ENCODE measurements at places on chromosomes 16 and 17.
A peak's percentile ranks its signal among the peaks of the same experiment; 100 is the strongest.

DNA sequence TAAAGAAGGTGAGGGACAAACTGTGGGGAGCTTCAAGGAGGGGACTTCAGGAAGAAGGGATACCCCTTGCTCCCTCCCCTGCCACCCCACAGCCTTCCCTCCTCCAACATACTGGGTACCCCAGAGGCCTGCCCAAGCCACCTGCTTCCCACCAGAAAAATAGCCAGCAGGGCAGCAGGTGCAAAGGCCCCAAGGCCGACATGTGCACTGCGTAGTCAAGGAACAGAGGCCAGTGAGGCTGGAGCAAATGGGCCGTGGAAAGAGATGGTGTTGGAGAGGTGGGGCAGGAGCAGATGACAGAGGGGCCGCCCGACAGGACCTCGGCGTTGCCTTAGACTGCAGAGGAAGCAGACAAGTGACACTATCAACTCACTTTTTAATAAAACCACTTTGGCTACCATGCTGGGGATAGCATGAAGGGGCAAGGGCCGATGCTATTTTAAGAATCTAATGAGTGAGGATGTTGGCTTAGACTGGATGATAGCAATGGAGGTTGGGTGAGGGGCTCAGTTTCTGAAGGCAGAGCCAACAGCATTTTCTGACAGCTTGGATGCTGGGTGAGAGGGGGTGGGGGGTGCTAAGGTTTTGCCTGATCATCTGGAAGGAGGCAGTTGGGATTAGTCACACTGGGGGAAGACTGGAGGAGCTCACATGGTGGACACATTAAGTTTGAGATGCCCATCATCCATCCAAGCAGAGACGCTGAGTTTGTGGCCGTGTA is 72.8 kb upstream of the TOB1 start:
- no peak for DNase-seq

GRCh38 chr16:58503863-58504688 is 4.1 kb downstream of the NDRG4 start:
- no peak for DNase-seq

- DNase-seq = no peak
These were observed 222.7 kb downstream of the C16orf95 start for GRCh38 chr16:87094556-87094865.

DNA sequence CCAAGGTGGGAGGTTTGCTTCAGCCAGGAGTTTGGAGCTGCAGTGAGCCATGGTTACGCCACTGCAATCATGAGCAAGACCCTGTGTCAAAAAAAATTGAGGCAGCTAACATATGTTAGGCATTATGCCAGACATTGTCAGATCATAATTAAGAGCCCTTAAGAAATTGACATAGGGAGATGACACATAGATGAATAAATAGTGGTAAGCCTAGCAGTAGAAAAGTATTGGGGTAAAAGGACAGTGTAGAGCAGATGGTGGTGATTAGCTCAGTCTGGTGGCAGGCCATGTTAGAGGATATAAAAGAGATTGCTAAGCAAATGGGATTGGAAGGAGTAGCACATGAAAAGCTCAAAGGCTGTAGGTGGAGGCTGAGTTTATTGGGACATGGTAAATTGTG is 22.6 kb downstream of the SRCAP start:
- no peak for DNase-seq

DNA sequence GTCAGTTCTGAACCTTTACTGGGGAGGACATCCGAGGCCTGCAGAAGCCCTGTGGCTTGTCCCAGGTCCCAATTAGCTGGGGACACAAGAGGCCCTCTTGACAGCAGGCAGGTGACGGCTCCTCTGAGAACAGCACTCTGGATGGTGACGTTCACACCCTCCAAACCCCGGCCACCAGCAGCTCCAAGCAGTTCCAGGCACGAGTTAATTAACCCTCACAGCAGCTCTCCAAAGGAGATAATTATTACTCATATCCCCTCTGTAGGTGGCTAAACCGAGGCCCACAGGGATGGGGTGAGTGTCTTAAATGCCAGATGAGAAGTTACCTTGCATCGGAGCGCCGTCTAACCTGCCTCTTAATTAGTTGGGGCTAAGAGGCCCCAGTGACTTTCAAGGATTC is 168.9 kb upstream of the CIBAR2 start:
- DNase-seq = no peak

DNA sequence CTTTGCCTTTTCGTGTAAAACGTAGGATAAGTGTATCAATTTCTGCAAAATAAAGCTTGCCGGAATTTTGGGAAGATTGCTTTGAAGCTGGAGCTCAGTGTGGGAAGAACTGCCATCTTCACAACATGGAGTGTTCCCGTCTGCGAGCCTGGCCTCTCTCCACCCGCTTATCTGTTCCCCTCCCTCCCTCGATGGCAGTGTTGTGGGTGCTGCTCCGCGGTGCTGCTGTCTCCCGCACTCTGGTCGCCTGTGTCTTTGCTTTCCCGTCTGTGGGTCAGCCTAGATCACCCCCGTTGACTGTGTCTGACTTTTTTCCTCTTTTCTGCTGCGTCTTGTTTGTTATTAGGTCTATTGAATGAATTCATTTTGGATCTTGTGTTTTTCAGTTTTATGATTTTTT is 17.0 kb downstream of the ACSF3 start:
- DNase-seq = no peak

GRCh38 chr16:85662976-85663830 is 25.6 kb downstream of the GINS2 start:
- no peak for DNase-seq

DNA sequence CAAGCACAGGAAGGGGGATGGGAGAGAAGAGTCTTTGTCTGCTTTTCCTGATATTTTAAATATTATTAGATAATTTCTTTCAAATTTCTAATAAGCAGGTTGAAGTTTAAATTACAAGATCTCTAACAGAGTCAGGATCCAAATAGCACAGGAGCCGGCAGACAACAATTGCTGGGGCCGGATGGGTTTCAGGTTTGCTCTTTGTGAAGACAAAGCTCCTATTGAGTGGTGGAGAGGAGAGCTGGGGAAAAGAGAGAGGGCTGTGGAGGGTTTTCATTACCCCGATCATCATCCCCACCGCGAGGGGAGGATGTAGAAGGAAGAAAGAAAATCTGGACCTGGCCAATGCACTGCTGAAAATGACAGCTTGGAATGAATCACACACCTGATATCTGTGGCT is 197.3 kb downstream of the SOX9 start:
- no peak for DNase-seq

DNA sequence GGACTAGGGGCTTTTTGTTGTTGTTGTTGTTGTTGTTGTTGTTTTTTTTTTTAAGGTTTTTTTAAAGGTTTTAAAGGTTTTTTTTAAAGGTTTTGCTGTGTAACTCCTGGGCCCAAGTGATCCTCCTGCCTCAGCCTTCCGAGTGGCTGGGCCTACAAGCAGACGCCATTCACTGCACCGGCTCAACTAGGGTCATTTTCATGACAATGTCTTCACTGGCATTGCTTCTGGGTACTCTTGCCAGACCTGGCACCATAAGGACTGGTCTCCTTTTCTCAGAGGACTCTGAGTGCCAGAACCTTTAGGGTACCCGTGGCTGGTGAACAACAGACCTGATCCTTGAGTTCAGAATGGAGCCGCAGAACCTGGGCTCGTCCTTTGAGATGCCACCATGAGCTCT is 20.4 kb downstream of the POLR3E start:
- DNase-seq = no peak

- no peak for DNase-seq
These were observed 9.3 kb downstream of the ADCY7 start for GRCh38 chr16:50275428-50276325.

DNA sequence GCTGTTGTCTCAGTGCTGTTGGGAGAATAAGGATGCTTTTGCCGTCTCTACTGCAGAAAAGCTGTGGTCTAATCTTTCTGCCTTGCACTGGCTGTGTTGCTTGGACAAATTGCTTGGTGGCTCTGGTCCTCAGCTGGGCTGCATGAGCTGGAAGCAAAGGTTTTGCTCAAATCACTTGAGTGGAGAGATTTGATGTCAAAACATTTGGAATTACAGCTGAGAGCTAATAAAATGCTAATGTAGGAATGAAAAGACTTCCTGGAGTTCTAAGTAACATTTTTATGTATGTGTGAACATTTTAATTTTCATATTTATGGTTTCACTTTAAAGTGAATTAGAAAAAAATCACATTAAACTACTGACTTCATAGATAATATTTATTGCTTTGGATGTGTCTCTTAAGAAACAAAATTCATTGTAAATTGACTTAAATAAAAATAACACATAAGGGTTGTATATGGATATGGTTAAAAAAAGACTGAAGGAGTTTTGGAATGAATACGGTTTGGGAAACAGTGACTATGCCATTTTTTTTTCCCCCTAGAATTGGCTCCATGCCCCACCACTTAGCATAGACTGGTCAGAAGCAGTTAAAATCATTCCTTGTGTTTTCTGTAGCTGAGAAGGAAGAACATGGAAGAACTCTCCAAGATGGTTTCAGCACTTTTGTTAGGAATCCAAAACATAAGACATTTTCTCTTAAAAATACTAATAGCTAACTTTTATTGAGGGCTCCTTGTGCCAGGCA is 39.2 kb upstream of the FAM20A start:
- no peak for DNase-seq

DNA sequence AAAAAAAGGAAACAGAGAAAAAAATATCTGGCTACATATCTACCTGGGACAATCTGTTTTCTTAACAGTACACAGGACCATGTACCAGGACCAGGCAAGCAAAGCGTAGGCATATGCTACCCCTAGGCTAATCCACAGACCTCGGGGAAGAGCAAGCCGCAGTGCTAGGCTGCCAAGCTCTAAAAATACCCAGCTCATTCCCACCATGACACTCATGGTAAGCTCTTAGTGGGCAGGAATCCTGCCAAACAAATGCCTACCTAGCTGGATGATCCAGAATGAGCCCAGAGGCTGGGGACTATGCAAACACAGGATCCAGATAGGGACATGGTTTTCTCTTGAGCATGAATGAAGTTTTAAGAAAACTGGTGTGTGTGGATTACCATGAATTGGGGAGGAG is 95.6 kb downstream of the GRIN2A start:
- no peak for DNase-seq

GRCh38 chr16:9772526-9773225 is 409.6 kb downstream of the GRIN2A start:
- no peak for DNase-seq

- DNase-seq = no peak
These were observed 736.5 kb downstream of the KCNJ2 start for GRCh38 chr17:70905796-70906195.

- DNase-seq = no peak
These were observed 120.9 kb upstream of the LHX1 start for GRCh38 chr17:36816214-36816906.

DNA sequence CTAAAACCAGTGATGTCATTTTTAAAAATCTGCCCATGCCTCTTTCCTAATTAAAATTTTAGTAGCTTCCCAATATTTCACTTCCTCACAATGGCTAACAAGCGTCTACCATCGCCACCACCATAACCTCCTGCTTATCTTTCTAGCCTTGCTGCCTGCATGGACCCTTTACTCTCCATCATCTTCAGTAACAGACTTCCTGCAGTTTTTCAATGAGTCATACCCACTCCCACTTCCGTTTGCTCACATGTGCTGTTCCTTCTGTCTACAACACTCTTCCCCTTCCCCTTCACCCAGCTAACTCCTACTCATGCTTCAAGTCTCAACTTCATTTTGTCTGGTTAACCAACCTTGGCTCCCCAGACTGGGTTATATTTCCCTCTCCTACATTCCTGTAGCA is 12.8 kb upstream of the SKAP1 start:
- DNase-seq = peak; percentile 39

GRCh38 chr17:79845601-79845949 is 6.3 kb upstream of the CBX4 start:
- no peak for DNase-seq

DNA sequence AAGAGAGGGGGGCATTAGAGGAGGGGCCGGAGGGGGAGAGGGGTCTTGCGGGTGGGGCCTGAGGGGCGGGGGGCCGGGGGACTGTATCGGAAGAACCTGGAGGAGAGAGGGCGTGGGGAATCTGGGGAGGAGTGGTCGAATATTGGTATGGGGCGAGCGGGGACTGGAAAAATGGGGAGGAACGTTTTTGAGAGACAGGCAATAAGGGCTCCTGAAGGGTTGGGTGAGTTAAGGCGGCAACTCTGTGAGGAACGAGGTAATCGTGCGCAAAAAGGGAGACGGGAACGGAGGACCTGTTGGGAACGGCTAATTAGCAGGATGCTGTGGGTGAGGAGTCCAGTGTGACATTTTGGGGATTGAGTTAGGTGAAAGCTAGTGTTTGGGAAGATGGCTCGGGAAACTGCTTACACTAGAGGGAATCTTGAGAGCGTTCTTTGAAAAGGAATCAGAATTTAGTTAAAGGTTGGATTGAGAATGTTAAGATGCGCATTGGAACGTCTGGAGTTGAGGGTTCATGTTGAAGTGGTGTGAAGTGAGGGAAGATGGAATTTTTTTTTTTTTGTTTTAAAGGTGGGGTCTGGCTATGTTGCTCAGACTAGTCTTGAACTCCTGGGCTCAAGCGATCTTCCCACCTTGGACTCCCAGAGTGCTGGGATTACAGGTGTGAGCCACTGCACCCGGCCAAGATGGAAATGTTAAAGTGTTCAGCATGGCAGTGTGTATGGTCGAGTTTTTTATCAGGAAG is 662 bp downstream of the WIPF2 start:
- DNase-seq = peak; percentile 37

- no peak for DNase-seq
These were observed 214.3 kb upstream of the CDH5 start for GRCh38 chr16:66152181-66152580.

DNA sequence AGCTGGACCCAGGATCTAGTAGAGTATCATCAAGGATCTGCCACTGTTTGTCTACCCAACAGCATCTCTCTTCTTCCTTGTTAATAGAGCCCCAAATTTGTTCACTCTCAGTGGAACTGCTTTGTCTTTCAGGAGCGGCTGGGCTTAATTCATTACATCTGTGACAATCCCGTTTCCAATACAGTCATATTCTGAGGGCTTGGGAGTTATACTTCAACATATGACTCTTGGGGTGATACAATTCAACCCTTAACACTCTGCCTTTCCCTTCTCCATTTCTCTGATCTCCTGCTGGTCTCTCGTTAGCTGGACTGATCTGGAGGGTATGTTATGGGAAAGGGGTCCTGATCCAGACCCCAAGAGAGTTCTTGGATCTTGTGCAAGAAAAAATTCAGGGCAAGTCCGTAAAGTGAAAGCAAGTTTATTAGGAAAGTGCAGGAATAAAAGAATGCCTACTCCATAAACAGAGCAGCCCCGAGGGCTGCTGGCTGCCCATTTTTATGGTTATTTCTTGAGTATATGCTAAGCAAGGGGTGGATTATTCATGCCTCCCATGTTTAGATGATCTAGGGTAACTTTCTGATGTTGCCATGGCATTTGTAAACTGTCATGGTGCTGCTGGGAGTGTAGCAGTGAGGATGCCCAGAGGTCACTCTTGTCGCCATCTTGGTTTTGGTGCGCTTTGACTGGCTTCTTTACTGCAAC is 42.4 kb downstream of the IQCK start:
- no peak for DNase-seq

DNA sequence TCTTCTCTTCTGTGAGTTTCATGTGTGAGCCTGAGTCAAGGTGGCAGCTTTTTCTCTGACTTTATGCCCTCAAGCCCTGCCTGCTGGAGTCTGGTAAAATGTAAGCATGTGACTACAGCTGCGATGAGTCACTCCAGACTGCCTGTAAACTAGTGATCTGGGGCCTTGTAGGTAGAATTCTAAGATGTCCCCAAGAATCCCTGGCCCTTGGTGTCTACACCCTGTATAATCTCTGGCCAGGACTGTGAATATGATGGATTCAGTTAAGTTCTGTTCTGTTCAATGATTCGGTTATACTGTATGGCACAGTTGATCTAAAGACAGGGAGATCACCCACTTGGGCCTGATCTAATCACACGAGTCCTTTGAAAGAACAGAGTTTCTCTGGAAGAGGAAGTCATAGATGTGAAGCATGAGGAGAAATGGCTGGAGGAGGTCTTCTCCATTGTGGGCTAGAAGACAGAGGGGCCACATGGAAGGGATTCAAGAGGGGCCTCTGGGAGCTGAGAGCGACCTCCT is 29.8 kb downstream of the PRSS54 start:
- DNase-seq = peak; percentile 44

Data from CD4-positive, alpha-beta T cell treated with Interleukin-17A for 1 hour (primary cell).